ENCODE measurements at places on chromosomes 5 and 9.

DNA sequence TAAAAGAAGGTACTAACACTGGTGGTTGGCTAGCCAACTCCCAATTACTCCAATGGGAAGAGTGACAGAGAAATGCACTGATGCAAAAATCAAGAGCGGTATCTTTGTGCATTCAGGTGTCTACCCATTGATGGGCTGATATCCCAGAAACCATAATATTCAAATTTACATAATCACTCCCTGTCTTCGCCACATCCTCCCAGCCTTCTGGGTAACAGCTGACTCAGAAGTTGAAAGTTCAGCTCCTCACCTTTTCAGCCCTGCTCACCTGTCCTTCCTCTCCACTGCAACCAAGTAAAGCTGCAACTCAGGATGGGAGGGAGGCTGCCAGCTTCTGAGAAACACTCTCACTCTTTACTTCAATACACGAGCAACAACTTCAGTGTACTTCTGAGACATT lies 6.9 kb downstream of the SUSD1 start:
- H3K4me1 ChIP-seq = peaks cover 12% of the 10 kb centered on the region
- no peak for DNase-seq
- no peaks in the 10 kb centered on the region for H3K27me3 ChIP-seq
- H3K36me3 ChIP-seq = no peaks in the 10 kb centered on the region
- no peak overlapping the region for H3K27ac ChIP-seq

DNA sequence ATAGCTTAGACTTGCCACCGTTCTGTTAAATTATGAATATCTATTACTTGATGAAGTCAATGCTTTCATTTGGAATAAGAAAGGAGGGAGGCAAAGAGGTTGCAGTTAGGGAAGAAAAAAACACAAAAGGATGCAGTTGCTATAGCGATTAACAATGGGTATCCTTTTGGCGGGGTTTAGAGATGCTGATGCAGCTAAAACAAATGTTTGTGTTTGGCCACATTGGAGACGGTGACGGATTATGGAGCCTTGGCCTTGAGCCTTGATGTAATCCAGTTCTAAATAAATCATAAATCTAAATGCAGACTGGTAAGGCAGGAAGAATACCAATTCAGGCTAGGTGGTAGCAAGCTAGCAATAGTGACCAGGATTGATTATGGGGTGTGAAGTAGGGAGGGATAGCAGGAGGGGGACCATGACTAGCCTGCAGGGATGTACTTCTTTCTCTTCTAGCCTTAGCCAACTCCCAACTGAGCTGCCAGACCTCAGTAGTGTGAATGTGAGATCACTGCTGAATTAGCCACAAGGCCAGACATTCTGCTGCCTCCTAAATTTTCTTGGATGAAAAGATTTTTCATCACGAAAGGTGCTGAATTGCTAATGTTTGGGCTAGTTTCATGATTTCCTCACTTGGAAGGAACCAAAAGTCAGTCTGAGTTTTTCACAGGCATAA lies 160.3 kb downstream of the TLR4 start:
- no peak overlapping the region for H3K4me3 ChIP-seq
- H3K27me3 ChIP-seq = peaks cover 3% of the 10 kb centered on the region
- H3K27ac ChIP-seq = no peak overlapping the region
- H3K4me1 ChIP-seq = no peaks in the 10 kb centered on the region
- H3K36me3 ChIP-seq = no peaks in the 10 kb centered on the region

DNA sequence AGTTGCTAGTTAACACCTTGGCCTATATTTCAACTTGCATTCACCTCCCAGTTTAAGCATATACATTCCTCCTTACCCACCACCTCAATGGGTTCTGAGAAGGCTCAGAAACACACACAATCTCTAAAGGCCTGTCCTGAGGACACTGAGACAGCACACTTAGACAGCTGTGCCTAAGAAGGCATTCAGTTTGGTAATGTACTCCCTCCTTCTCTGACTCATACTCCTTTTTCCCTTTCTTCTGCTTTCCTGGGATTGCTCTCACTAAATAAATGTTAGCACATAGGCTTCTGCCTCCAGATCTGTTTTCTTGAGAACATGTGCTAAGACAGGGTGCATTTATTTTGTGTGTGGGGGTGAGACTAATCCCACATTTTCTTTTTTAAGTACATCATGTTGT lies 456.8 kb upstream of the CDH6 start:
- DNase-seq = no peak
- no peak overlapping the region for H3K4me3 ChIP-seq
- no peaks in the 10 kb centered on the region for H3K36me3 ChIP-seq
- H3K27me3 ChIP-seq = no peaks in the 10 kb centered on the region
- H3K27ac ChIP-seq = no peak overlapping the region

- H3K4me3 ChIP-seq = no peak overlapping the region
- peak; percentile 26 for DNase-seq
- H3K27ac ChIP-seq = no peak overlapping the region
- H3K36me3 ChIP-seq = no peaks in the 10 kb centered on the region
- H3K27me3 ChIP-seq = peaks cover 37% of the 10 kb centered on the region
- H3K4me1 ChIP-seq = peaks cover 3% of the 10 kb centered on the region
Observed at GRCh38 chr9:126055381-126055985, 271.1 kb upstream of the MVB12B start.

DNA sequence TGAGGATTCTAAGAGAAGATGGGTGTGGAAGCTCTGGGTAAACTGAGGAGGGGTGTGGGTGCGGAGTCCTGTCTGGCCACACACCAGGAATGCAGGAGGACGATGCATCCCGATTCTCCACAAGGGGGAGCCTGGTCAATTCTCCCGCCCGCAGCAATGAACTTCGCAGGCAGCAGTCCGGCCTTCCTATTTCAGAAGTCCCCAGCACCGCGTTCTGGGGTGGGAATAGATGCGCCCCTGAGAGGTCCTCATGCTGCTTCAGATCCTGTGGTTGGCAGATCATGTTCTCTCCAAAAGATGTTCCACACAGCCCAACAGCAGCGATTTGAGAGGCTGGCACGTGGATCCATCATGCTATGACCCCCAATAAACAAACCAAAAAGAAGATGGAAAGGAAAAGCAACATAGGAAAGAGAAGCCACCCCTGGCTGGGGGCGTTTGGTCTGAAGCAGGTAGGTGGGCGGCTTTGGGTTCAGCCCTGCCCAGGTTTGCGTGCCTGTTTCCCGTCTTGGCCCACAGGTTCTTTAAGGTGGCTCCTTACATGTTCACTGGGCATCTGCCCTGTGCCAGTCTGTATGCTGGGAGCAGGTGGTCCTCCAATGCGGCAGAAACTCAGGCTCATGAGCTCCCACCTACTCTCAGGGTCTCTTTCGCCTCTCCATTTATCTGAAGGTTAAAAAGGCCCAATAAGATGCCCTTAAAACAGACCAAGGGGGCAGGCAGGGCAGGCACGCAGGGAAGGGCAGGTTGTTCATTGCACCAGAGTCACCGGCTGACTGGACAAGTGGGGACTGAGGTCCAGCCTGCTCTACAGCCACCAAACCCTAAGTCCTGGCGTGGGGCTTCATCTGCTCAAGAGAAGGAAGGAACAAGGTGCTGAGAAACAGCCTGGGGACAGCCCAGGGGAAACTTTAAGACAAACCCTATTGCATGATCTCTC lies 171.6 kb downstream of the PAX5 start:
- H3K4me1 ChIP-seq = peaks cover 2% of the 10 kb centered on the region
- H3K36me3 ChIP-seq = no peaks in the 10 kb centered on the region
- no peak overlapping the region for H3K4me3 ChIP-seq
- peak; percentile 32 for DNase-seq

DNA sequence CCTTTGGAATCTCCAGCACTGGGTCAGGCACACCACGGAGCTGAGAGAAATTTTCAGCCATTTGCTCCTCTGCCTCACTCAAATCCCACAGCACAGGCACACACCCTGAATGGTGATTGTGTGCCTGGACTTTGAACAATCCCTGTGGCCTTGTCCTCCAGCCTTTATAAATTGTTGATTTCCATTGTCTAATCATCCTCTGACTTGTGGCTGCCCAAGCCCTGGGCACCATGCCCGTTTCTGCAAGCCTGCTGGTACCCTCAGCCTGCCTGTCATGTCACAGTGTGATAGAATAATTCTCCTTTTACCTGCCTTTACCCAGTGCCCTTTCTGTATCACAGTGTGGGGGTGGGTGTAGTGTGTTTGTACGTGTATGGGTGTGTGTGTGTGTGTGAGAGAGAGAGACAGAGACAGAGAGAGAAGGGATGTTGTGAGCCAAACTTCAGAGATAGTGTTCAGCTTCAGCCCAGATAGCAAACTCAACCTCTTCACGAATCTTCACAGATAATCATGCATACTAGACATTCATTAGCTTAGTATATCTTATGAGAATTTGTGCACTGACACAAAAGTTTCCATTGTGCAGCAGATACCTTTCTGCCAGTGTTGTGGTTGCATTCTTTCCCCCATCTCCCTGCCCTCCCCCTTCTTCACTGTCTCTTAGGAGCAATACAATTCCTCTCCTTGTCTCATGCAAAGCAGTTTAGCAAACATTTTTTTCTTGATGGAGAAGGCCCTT lies 27.8 kb upstream of the SLC44A1 start:
- no peaks in the 10 kb centered on the region for H3K4me1 ChIP-seq
- no peaks in the 10 kb centered on the region for H3K36me3 ChIP-seq
- H3K4me3 ChIP-seq = no peak overlapping the region
- H3K27ac ChIP-seq = no peak overlapping the region

- H3K36me3 ChIP-seq = no peaks in the 10 kb centered on the region
- H3K27ac ChIP-seq = no peak overlapping the region
- no peaks in the 10 kb centered on the region for H3K4me1 ChIP-seq
Observed at GRCh38 chr5:8445139-8445538, 576.2 kb downstream of the MTRR start.

- no peak overlapping the region for H3K27ac ChIP-seq
- no peaks in the 10 kb centered on the region for H3K27me3 ChIP-seq
- peaks cover 5% of the 10 kb centered on the region for H3K36me3 ChIP-seq
- H3K4me3 ChIP-seq = no peak overlapping the region
Observed at GRCh38 chr9:123834889-123835562, 94.9 kb downstream of the DENND1A start.

GRCh38 chr5:68551436-68551835 lies 335.9 kb downstream of the PIK3R1 start:
- no peaks in the 10 kb centered on the region for H3K36me3 ChIP-seq
- no peak for DNase-seq
- H3K27me3 ChIP-seq = no peaks in the 10 kb centered on the region
- H3K4me1 ChIP-seq = peaks cover 10% of the 10 kb centered on the region
- H3K4me3 ChIP-seq = no peak overlapping the region

- DNase-seq = no peak
- no peaks in the 10 kb centered on the region for H3K4me1 ChIP-seq
- no peak overlapping the region for H3K27ac ChIP-seq
- H3K36me3 ChIP-seq = no peaks in the 10 kb centered on the region
- H3K27me3 ChIP-seq = no peaks in the 10 kb centered on the region
- H3K4me3 ChIP-seq = no peak overlapping the region
Observed at GRCh38 chr5:161700065-161700464, 14.5 kb downstream of the GABRA6 start.

- H3K4me3 ChIP-seq = no peak overlapping the region
- no peak overlapping the region for H3K27ac ChIP-seq
- DNase-seq = no peak
- peaks cover 6% of the 10 kb centered on the region for H3K27me3 ChIP-seq
- no peaks in the 10 kb centered on the region for H3K36me3 ChIP-seq
- H3K4me1 ChIP-seq = no peaks in the 10 kb centered on the region
Observed at GRCh38 chr5:167570431-167570830, 721.0 kb upstream of the WWC1 start.

DNA sequence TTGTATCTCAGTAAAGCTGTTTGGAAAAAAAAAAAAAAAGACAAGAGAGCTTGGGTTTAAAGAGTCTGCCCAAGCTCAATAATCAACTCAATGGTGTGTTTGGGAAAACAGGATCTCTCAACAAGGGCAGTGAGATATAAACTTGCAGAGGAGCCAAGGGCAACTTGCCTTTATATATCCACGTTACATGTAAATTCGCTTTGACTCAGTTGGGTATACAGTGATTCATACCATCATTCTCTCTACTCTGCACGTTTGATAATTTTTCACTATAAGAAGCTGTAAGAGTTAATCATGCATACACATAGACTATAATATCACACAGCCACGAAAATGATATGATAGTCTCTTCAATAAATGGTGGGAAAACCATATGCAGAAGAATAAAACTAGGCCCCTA lies 24.9 kb downstream of the ADAM19 start:
- H3K27me3 ChIP-seq = no peaks in the 10 kb centered on the region
- no peak overlapping the region for H3K4me3 ChIP-seq
- H3K27ac ChIP-seq = no peak overlapping the region
- H3K4me1 ChIP-seq = peaks cover 14% of the 10 kb centered on the region
- H3K36me3 ChIP-seq = no peaks in the 10 kb centered on the region

DNA sequence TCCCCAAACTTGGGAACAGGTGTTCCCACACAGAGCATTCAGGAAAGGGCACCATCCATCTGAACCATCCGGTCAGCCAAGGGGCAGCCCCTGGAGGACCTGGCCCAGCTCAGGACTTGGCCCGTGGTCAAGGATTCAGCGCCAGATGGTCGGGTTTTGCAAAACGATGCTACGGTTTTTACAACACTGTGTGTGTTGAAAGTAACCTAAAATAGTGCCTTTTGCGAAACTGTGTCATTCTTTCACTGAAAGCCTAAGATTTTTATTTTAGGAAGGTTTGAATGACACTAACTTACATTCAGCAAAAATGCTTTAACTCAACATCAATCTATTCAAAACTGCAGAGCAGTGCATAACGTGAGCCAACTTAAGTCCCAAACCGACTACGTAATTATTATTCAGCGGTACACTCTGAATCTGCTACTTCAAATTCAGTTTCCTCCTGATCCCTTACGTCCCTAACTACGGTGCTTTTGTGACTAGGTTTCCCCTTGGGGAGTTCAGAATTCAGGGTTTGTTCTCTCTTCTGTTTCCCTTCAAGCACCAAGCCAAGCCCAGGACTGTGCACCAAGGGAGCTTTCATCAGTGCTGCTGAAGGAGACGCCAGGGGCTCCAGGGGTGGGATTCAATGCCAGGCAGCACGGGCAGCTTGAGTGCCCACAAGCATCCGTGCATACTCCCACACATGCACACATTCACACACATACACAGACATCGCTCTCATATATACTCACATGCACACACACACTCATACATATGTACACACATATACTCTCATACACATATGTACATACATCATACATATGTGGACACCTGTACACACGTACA lies 25.8 kb downstream of the LPCAT1 start:
- DNase-seq = no peak
- H3K27ac ChIP-seq = no peak overlapping the region
- H3K36me3 ChIP-seq = peaks cover 70% of the 10 kb centered on the region
- no peak overlapping the region for H3K4me3 ChIP-seq
- no peaks in the 10 kb centered on the region for H3K27me3 ChIP-seq
- peaks cover 9% of the 10 kb centered on the region for H3K4me1 ChIP-seq

DNA sequence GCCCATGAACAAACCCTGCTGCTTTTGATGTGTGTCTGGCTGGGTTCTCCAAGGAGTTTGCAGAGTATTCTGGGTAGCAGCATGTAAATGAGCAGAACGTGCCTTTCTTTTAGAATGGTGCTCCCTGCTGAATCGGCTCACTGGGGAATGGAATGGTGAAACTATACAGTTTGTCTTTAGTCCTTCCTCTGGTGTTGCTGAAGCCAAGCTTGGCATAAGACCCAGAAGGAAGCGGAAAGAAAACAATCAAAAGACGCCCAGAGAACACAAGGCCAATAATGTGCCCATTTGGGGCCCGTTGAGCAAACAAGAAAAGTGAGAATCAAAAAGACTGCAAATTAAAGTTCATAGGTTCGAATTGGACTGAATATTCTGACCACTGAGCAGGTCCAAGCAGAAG lies 60.1 kb downstream of the MVB12B start:
- no peaks in the 10 kb centered on the region for H3K36me3 ChIP-seq
- H3K27ac ChIP-seq = no peak overlapping the region
- H3K4me1 ChIP-seq = no peaks in the 10 kb centered on the region
- H3K4me3 ChIP-seq = no peak overlapping the region
- DNase-seq = no peak

GRCh38 chr9:21831841-21832509 lies 29.5 kb downstream of the MTAP start:
- H3K4me3 ChIP-seq = no peak overlapping the region
- DNase-seq = peak; percentile 100
- peaks cover 5% of the 10 kb centered on the region for H3K4me1 ChIP-seq
- H3K27me3 ChIP-seq = no peaks in the 10 kb centered on the region
- peak overlapping the region; percentile 9 for H3K27ac ChIP-seq
